ENCODE measurements at places on chromosomes 7 and 10. TPM values are rescaled to one million over a fixed set of nuclear protein-coding genes. Genes with fewer than 3 reads are reported as not detected.

DNA sequence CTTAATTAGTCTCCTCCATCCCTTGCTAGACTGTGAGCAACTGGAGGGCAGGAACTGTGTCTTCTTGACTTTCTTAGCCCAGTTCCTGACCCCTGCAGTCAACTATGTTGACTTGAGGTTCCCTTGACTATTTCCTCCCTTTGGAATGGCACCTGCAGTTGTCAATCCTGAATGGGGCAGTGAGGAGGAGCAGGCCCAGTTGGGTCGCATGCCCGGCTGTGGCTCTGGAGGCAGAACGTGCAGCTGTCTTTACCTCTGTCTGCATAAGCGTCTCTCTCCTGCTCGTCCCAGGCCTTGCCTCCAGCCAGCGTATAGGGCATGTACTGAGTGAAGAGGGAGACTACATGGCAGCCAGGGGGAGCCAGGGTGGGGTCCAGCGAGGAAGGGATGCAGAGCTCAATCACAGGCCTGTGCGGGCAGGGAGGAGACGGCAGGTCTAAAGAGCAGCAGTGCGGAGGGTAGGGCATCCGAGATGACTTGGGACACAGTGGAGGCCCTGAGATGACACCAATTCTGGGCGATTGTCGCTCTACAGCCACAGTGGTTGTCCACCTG is 26.8 kb downstream of the PYROXD2 start:
- no peak overlapping the region for H3K27ac ChIP-seq
- H3K4me1 ChIP-seq = no peaks in the 10 kb centered on the region
- no peak overlapping the region for H3K4me3 ChIP-seq

- H3K27me3 ChIP-seq = no peaks in the 10 kb centered on the region
- H3K4me1 ChIP-seq = peaks cover 5% of the 10 kb centered on the region
- no peaks in the 10 kb centered on the region for H3K36me3 ChIP-seq
- DNase-seq = no peak
- no peak overlapping the region for H3K27ac ChIP-seq
Measured at GRCh38 chr7:74012842-74013249, 15.1 kb upstream of the ELN start.

- H3K27ac ChIP-seq = no peak overlapping the region
- no peaks in the 10 kb centered on the region for H3K36me3 ChIP-seq
- no peaks in the 10 kb centered on the region for H3K27me3 ChIP-seq
- no peaks in the 10 kb centered on the region for H3K4me1 ChIP-seq
- no peak overlapping the region for H3K4me3 ChIP-seq
- DNase-seq = no peak
Measured at GRCh38 chr10:80713398-80713928, 175.8 kb downstream of the SH2D4B start.

- no peak for DNase-seq
- no peak overlapping the region for H3K4me3 ChIP-seq
- no peak overlapping the region for H3K27ac ChIP-seq
- H3K27me3 ChIP-seq = no peaks in the 10 kb centered on the region
- H3K36me3 ChIP-seq = no peaks in the 10 kb centered on the region
- H3K4me1 ChIP-seq = no peaks in the 10 kb centered on the region
Measured at GRCh38 chr10:69839696-69840345, 38.1 kb downstream of the COL13A1 start.

DNA sequence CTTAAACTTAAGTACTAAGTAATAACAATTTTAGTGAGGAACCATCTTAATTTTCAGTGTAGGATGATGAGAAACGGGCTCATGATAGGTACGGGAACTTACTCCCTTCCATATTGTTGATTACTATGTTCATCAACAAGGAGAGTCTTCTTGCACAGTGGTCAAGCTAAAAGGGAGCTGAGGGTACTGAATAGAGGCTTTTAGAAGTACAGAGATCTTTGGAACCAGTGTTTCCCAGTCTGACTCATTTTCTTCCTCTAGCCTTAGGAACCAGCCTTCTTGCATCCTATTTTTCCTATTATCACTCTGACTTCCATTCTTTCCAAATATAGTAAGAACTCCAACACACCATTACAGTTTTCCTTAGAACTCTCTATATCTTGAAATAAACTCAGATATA is 17.6 kb upstream of the SEMA3D start:
- H3K27ac ChIP-seq = no peak overlapping the region
- no peaks in the 10 kb centered on the region for H3K36me3 ChIP-seq
- H3K27me3 ChIP-seq = no peaks in the 10 kb centered on the region
- no peak overlapping the region for H3K4me3 ChIP-seq

GRCh38 chr7:100860702-100861615 is 6.2 kb upstream of the TRIP6 start:
- H3K36me3 ChIP-seq = peaks cover 53% of the 10 kb centered on the region
- peaks cover 22% of the 10 kb centered on the region for H3K4me1 ChIP-seq
- no peak overlapping the region for H3K27ac ChIP-seq
- H3K4me3 ChIP-seq = no peak overlapping the region

DNA sequence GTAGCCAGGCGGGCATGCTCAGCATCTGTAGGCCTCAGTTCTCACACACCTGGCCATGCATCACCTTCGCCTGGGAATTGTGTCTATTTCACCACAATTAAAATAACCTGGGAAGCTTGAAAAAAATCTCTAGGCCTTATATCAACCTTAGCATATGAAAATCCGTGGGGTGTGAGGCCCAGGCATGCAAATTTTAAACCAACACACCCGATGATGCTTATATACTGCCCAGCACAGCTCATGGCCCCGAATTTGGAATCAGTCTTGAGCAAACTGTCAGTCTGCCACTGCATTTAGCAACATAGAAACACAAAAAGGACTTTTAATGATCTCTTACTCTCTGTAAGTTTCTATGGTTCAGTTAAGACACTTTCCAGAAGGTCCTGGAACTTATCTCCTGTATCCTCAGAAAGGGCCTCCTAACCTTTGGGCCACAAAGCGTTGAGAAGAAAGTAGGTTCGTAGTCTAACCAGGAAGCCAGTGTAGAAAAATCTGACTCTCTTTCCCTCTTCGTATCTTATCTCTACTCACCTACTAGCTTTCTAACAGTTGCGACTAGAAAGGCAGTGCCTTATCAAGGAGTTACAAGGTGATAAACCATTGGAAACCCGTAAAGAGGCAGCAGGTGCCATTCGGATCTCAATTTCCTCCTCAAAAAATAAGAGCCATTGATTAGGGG is 12.0 kb upstream of the DMBT1 start:
- H3K27me3 ChIP-seq = no peaks in the 10 kb centered on the region
- no peak overlapping the region for H3K27ac ChIP-seq
- DNase-seq = no peak
- H3K4me1 ChIP-seq = no peaks in the 10 kb centered on the region
- no peak overlapping the region for H3K4me3 ChIP-seq

GRCh38 chr7:14905764-14906163 is 3.2 kb upstream of the DGKB start:
- H3K36me3 ChIP-seq = no peaks in the 10 kb centered on the region
- no peak overlapping the region for H3K27ac ChIP-seq
- DNase-seq = no peak
- H3K4me3 ChIP-seq = no peak overlapping the region

GRCh38 chr10:33306126-33306525 is 28.3 kb downstream of the NRP1 start:
- DNase-seq = no peak
- H3K4me1 ChIP-seq = peaks cover 4% of the 10 kb centered on the region
- no peaks in the 10 kb centered on the region for H3K36me3 ChIP-seq
- no peaks in the 10 kb centered on the region for H3K27me3 ChIP-seq
- no peak overlapping the region for H3K4me3 ChIP-seq

- H3K4me3 ChIP-seq = no peak overlapping the region
- peaks cover 10% of the 10 kb centered on the region for H3K4me1 ChIP-seq
- H3K27ac ChIP-seq = no peak overlapping the region
- no peaks in the 10 kb centered on the region for H3K36me3 ChIP-seq
Measured at GRCh38 chr7:138194567-138194966, 118.3 kb downstream of the AKR1D1 start.

- no peaks in the 10 kb centered on the region for H3K36me3 ChIP-seq
- no peaks in the 10 kb centered on the region for H3K27me3 ChIP-seq
- peaks cover 2% of the 10 kb centered on the region for H3K4me1 ChIP-seq
- no peak overlapping the region for H3K4me3 ChIP-seq
- no peak overlapping the region for H3K27ac ChIP-seq
Measured at GRCh38 chr7:159017741-159018140, 126.9 kb downstream of the VIPR2 start.

DNA sequence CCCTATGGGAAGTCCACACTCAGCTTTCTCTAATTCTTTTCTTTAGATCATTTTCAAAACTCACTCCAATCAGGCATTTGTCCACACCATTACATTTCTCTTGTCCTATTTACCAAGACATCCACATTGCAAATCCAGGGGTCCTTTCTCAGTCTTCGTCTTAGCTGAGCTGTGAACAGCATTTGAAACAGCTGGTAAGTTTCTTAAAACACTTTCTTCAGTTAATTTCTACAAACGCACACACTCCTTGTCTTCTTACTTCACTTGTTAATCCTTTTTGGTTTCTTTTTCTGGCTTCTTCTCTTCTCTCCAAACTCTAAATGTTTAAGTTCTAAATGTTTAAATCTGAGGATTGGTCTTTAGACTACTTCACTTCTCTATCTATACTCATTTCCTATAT is 769.3 kb downstream of the PHTF2 start:
- no peaks in the 10 kb centered on the region for H3K4me1 ChIP-seq
- DNase-seq = no peak
- no peaks in the 10 kb centered on the region for H3K36me3 ChIP-seq
- no peak overlapping the region for H3K27ac ChIP-seq
- no peaks in the 10 kb centered on the region for H3K27me3 ChIP-seq
- H3K4me3 ChIP-seq = no peak overlapping the region

- H3K4me1 ChIP-seq = peaks cover 20% of the 10 kb centered on the region
- H3K27ac ChIP-seq = no peak overlapping the region
- no peaks in the 10 kb centered on the region for H3K36me3 ChIP-seq
- H3K27me3 ChIP-seq = no peaks in the 10 kb centered on the region
- DNase-seq = no peak
Measured at GRCh38 chr10:101367569-101368453, 13.8 kb downstream of the BTRC start.

DNA sequence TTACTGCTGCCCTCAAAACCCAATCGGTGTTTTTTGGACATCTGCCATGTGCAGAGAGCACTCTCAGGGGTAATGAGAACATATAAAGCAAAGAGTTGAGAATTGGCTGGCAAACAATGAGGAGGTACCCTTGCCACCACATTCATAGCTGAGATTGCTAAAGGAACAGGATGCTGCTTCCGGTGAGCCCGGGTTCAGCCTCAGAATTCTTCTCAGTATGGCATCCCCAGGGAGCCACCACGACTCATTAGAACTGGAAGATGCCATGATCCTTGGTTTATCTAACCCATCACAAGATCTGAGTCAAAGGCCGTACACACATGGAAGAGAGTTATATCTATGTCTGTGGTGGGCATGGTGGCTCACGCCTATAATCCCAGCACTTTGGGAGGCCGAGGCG is 174.4 kb downstream of the ARID5B start:
- H3K4me1 ChIP-seq = peaks cover 87% of the 10 kb centered on the region
- H3K27me3 ChIP-seq = no peaks in the 10 kb centered on the region
- no peak overlapping the region for H3K27ac ChIP-seq
- H3K4me3 ChIP-seq = no peak overlapping the region
- DNase-seq = no peak
- H3K36me3 ChIP-seq = peaks cover 20% of the 10 kb centered on the region

GRCh38 chr7:45007571-45008328 is 7.7 kb downstream of the CCM2 start:
- no peaks in the 10 kb centered on the region for H3K27me3 ChIP-seq
- H3K27ac ChIP-seq = no peak overlapping the region
- DNase-seq = no peak

GRCh38 chr10:75977139-75977538 is 545.7 kb downstream of the LRMDA start:
- no peak overlapping the region for H3K4me3 ChIP-seq
- no peak overlapping the region for H3K27ac ChIP-seq
- no peaks in the 10 kb centered on the region for H3K36me3 ChIP-seq

DNA sequence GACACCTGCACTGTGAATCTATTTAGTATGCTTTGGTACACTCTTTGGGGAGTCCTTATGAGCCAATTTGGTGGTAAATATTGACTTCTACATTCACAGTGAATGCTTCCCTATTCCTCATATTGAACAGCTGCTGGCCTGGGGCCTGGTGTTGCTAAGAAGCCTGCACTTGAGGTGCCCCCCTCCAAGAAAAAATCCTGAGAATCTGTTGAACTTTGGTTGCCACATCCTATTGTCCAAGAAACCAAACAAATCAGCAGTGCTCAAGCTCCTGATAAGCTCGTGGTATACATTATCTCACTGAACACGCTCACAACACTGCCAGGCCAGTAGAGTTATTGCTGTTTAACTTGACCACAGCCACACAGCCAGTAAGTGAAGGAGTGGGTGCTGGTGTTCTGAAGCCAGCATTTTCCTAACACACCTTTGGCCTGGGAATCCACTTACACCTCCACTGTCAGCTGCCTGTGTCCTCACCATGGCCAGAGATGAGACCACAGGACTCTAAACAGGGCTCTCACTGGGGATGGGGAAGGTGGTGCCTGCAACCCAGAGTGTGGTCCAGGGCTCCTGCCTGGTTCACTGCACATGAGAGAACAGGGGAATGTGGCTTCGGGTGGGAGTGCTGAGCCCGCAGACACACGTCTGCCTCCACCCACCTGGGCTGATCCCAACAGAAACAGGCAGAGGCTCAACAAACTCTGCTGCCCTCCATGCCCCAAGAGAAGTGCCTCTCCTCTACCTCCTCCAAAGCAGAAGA is 6.7 kb downstream of the DDC start:
- H3K4me1 ChIP-seq = no peaks in the 10 kb centered on the region
- H3K27me3 ChIP-seq = no peaks in the 10 kb centered on the region
- H3K36me3 ChIP-seq = no peaks in the 10 kb centered on the region
- no peak for DNase-seq
- H3K27ac ChIP-seq = no peak overlapping the region

- H3K4me3 ChIP-seq = no peak overlapping the region
- DNase-seq = no peak
- no peaks in the 10 kb centered on the region for H3K36me3 ChIP-seq
Measured at GRCh38 chr7:40230101-40230500, 95.3 kb downstream of the SUGCT start.

- peak; percentile 86 for DNase-seq
- no peaks in the 10 kb centered on the region for H3K27me3 ChIP-seq
- peak within 1 kb of the TSS; percentile 65 for H3K4me3 ChIP-seq
- H3K27ac ChIP-seq = peak within 1 kb of the TSS; percentile 91
- no peaks in the 10 kb centered on the region for H3K36me3 ChIP-seq
Measured at GRCh38 chr7:122886357-122887081, at the start of gene CADPS2. Gene CADPS2 (minus strand): TSS chr7:122886460. CDS start chr7:122886337, 123 bp downstream.

DNA sequence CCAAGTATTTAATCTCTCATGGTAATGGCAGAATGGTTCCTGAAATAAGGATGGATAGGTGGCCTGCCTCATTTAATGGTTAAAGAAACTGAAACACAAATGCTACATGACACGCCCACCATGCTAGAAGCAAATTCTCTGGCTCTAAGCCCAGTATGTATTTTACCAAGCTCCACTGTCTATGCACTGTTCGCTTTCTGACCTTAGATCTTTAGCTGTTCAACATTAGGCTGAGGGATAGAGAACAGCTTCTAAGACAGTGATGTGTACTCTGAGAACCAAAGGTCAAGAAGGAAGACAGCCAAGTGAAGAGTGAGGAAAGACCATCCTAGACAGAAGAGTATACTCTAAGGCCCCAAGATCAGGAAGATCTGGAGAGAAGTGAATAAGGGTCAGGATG is 26.6 kb downstream of the FAM3C start:
- H3K27me3 ChIP-seq = no peaks in the 10 kb centered on the region
- no peaks in the 10 kb centered on the region for H3K36me3 ChIP-seq
- H3K4me1 ChIP-seq = peaks cover 84% of the 10 kb centered on the region
- DNase-seq = no peak
- peak overlapping the region; percentile 34 for H3K27ac ChIP-seq
- H3K4me3 ChIP-seq = no peak overlapping the region

SEC24C gene
- total RNA-seq = 72.8 TPM

PPP1R17 gene
- not detected for total RNA-seq

PRLHR gene
- total RNA-seq = not detected

NEUROD6 gene
- not detected for total RNA-seq

H2BK1 gene
- not detected for total RNA-seq

CDC14C gene
- total RNA-seq = not detected

NUPR2 gene
- total RNA-seq = not detected

IDE gene
- 34.7 TPM for total RNA-seq

OR2A42 gene
- not detected for total RNA-seq

MRC1 gene
- total RNA-seq = 145 TPM

GET4 gene
- total RNA-seq = 25.4 TPM
